ENCODE measurements at places on chromosomes 6 and 20. TPM values are rescaled to one million over a fixed set of nuclear protein-coding genes. Genes with fewer than 3 reads are reported as not detected.
A peak's percentile ranks its signal among the peaks of the same experiment; 100 is the strongest.

IL17F gene
- total RNA-seq = not detected

DNA sequence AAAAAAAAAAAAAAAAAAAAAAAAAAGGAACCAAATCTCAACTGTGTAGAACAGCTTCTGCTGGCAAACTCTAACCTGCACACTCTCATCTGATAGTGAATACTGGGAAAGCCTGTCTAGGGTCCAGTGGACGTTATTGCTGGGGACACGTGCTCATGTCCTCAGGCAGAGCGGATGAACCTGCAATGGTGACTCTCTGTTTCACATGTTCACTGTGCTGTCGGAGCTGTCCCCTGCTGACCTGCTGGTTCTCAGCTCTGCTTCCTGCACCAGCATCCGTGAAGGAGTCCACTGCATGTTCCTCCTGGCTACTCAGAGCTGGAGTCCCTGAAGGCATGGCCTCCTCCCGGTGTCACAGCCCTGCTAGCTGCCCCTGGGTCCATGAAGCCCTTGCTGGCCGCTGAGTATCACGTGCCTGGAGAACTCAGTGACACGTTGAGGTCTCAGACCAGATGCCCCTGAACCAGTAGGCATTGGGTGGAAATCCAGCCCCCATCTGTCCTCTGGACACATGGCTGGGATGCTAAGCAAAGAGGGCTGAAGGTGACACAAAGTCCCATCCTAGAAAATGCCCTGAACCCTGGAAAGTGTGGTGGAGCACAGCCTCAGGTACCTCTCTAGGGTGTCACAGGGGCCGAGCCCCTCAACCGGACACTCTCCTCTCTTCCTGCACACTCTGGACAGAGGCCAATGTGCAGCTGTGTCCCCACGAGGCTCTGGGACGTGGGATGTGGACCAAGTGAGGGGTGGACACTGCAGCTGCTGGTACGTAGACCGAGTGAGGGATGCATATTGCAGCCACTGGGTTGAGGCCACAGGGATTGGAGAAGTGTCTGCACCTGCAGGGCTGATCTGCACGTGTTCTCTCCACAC lies 54.9 kb upstream of the FRMD1 start:
- no peak for DNase-seq

OR2B6 gene
- total RNA-seq = 0.27 TPM

DNA sequence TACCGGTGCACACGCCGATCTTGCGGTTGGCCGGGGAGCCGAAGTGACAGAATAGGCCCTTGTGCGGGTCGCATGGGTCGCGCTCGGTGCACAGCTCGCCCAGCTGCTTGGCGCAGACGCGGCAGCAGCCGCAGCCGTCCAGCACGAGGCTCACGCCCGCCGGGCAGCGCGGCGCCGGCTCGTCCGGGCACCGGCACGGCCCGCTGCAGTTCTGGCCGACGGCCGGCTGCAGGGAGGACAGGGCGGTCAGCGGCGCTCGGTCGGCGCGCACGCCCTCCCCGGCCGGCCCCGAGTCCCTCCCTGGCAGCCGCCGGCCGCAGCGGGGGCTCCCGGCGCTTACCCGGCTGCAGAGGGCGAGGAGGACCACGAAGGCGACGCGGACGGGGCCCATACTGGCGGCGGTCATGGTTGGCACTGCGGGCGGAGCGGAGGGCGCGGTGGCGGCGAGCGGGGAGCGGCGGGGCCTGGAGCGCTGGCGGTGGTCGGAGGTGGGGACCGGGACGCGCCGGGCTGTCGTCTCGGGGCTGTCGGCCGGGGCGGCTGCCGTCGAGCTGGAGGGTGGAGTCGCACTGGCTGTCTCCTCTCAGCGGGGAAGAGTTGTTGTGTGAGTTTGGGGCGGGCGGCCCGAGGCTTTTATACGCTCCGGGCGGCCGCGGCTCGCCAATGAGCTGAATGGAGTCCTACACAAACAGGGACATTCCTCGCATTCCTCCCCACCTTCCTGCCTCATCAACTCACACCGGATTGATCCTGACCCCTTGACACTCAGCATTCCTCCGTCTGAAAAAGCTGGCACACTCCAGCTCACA lies at the start of gene CCN2:
CCN2 (minus strand) TSS at position 606 of the 809 bp plus-strand sequence; CDS start at position 406, 200 bp downstream.
- peak; percentile 100 for DNase-seq

RAET1L gene
- not detected for total RNA-seq

DNA sequence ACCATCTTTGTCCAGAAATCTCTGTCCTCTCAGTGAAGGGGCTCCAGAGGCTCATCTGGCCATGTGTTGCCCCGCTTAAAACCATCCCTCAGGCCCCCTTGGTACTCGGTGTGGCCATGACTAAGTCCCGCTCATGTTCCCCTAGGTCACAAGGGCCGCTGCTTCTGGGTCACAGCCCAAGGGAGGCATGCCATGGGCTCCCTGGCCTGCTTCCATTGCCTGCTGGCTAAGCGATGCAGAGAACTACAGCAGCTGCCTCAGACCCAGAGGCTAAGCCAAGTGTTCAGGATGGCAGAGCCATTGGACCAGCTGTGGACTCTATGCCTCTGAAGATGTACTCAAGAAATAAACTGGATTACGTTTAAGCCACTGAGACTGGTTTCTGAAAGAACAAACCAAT lies 95.5 kb downstream of the ZFP64 start:
- no peak for DNase-seq

BPIFB4 gene
- total RNA-seq = not detected

Measured in M059J (cell line).